Esophagus (tissue), 2 donors: ENCODE measurements at places on chromosomes 5 and 9. TPM values are rescaled to one million over a fixed set of nuclear protein-coding genes. Genes with fewer than 3 reads are reported as not detected.

MRPS30 gene
- polyA plus RNA-seq: 20.1 TPM

PCDHGB7 gene
- 1.4 TPM for polyA plus RNA-seq

PPP1R2B gene
- polyA plus RNA-seq: 0.02 TPM

PCDHB5 gene
- 0.14 TPM for polyA plus RNA-seq

MARVELD2 gene
- 5.0 TPM for polyA plus RNA-seq

ZBTB43 gene
- polyA plus RNA-seq: 4.8 TPM

C9 gene
- not detected for polyA plus RNA-seq

NR2F1 gene
- 9.5 TPM for polyA plus RNA-seq

RASGEF1C gene
- 0.13 TPM for polyA plus RNA-seq

OR1Q1 gene
- polyA plus RNA-seq: not detected

CCNO gene
- 2.0 TPM for polyA plus RNA-seq

AK6 gene
- 43.2 TPM for polyA plus RNA-seq
